ENCODE measurements at places on chromosomes 2 and 18.

DNA sequence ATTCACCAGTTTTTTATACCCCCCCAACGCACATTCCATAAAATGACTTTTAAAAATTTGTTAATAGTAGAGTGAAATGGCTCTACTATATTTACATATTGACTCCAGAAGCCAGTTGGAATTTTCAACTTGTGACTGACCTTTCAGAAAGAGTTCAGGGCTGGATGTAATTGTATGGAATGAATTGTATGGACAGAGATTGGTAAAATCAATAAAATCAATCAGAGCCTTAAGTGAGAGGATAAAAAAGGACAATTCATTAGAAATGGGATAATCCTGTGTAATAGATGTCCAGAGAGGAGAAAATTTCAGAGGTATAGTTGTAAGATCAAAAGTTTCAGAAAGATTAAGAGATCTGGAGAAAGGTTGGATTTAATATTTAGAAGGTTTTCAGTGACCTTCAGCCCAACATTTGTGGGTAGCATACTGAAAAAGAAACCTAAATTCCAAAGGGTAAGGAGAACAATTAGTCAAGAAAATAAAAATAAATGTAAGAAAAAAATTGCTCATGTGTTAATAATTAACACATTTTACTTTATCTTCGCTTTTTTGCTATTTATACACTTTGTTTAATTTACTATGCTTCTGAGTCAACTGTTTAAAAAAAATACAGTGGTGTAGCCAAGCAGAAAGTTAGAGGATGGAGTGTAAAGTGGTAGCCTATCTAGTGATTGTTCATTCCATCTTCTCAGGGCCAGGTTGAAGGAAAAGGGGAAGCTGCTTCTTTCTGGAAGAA, 385.4 kb upstream of the TMEFF2 start:
- DNase-seq: no peak
- H3K4me1 ChIP-seq: no peaks in the 10 kb centered on the region

DNA sequence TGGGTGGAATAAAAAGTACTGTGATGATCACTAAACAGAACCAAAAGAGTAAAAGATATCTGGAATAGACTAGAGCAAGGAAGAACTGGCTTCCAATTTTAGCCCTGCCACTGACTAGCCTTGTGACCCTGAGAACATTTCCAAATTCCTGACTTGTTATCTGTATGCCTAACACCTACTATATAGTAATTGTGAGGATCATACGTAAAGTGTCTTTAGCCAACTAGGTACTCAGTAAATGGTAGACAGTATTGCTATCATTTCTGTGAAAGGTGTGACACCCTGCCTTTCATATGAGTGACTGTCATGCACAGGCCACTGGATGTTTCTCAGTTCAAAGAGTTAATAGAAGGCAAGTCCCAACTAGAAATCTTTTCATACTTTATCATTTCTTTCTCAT, 29.8 kb downstream of the CYTIP start:
- H3K4me1 ChIP-seq: no peaks in the 10 kb centered on the region
- H3K36me3 ChIP-seq: no peaks in the 10 kb centered on the region
- no peak overlapping the region for H3K27ac ChIP-seq
- H3K4me3 ChIP-seq: no peak overlapping the region
- H3K27me3 ChIP-seq: no peaks in the 10 kb centered on the region

GRCh38 chr18:39491408-39491807, 1925.8 kb upstream of the CELF4 start:
- no peak for DNase-seq
- H3K4me3 ChIP-seq: no peak overlapping the region
- no peaks in the 10 kb centered on the region for H3K27me3 ChIP-seq

- no peak for DNase-seq
- peaks cover 21% of the 10 kb centered on the region for H3K4me1 ChIP-seq
- no peaks in the 10 kb centered on the region for H3K27me3 ChIP-seq
Observed at GRCh38 chr2:186569897-186570296, 20.0 kb upstream of the ITGAV start.

GRCh38 chr2:32802877-32803276, 143.9 kb upstream of the LTBP1 start:
- H3K27me3 ChIP-seq: peaks cover 4% of the 10 kb centered on the region
- no peaks in the 10 kb centered on the region for H3K4me1 ChIP-seq
- H3K4me3 ChIP-seq: no peak overlapping the region
- H3K27ac ChIP-seq: no peak overlapping the region
